CD8-positive, alpha-beta T cell (primary cell): ENCODE measurements at places on chromosomes 3 and 15.

DNA sequence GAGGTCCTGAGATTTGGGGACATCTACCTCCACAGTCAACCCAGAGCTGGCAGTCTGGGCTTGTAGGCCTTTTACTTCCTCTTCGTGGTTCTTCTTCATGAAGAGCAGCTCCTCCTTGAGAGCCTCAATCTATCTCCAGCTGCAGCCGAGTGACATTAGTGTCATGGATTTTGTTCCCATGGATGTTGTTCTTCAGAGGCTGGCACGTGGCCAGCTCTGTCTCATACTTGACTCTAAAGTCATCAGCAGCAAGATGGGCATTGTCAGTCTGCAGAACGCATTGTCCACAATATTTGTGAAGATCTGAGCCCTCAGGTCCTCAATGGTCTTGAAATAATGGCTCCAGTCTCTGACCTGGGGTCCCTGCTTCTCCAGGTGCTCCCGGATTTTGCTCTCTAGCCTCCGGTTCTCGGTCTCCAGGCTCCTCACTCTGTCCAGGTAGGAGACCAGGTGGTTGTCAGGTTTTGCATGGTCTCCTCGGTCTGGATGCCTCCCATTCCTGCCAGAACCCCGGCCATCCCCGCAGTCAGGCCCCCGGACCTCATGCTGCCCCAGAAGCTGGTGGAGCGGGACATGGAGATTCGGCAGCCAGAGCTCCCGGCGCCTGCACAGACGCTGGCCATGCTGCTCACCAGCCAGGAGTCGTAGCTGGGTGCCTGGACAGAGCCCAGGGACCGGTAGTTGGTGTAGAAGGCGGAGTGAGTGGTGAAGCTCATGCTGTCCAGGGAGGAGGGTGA is 3.4 kb upstream of the CCNL1 start:
- no peak for DNase-seq

DNA sequence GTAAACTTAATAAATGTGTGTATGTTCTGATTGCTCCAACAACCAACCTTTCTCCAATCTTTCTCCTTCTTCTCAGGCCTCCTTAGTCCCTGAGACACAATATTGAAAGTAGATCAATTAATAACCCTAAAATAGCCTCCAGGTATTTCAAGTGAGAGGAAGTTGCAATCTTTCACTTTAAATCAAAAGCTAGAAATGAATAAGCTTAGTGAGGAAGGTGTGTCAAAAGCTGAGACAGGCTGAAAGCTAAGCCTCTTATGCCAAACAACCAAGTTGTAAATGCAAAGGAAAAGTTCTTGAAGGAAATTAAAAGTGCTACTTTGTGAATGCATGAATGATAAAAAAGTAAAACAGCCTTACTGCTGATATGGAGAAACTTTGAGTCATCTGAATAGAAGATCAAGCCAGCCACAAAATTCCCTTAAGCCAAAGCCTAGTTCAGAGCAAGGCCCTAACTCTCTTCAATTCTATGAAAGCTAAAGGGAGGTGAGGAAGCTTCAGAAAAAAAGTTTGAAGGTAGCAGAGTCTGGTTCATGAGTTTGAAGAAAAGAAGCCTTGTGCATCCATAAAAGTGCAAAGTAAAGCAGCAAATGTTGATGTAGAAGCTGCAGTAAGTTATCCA is 38.6 kb downstream of the CCDC80 start:
- no peak for DNase-seq

GRCh38 chr3:161560008-161560637 is 63.5 kb downstream of the OTOL1 start:
- no peak for DNase-seq

DNA sequence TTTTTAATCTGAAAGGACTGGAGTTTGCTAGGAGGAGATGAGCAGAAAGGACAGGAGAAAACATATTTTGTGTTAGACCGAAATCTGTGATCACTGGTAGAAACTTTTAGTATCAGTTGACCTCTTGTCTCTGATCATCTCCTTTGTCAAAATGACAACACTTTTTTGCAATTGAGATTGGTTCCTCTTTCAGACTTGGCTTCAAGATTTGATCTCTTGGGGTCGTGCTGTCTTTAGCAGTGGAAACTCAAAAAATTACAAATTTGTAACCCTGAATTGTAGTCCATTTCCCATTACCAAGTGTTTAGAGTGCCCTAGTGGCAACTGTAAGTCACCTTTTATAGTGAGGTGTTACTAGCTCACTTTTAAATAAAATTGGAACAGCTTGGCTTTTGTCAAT is 107.4 kb downstream of the KLHL25 start:
- no peak for DNase-seq

DNA sequence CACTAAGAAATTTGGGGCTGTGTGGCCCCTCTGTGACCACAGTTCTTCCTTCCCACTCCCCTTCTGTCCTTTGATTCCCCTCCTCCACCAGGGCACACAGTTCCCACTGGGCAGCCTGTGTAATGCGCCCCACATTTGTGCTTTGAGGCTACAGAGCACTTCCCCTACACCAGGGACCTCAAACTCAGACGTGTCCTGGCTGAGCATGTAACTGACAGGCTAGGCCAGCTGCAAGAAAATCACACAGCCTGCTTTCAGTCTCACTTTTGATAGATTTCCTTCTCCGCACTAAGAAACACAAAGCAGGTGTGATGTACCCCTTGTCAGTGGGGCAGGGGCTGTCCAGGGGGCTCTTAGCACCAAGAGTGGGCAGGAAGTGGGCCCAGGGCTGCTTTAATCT is 29.6 kb downstream of the PRKCD start:
- DNase-seq: no peak

GRCh38 chr15:39188930-39189329 is 391.9 kb upstream of the THBS1 start:
- no peak for DNase-seq

GRCh38 chr3:150800722-150801121 is 37.8 kb upstream of the SIAH2 start:
- no peak for DNase-seq

GRCh38 chr15:52415628-52416027 is 113.1 kb downstream of the MYO5A start:
- DNase-seq: no peak

- DNase-seq: no peak
These were observed 213.2 kb upstream of the MRPL3 start for GRCh38 chr3:131716007-131716406.

- DNase-seq: no peak
These were observed 234.8 kb downstream of the PTPRG start for GRCh38 chr3:61796088-61796680.

DNA sequence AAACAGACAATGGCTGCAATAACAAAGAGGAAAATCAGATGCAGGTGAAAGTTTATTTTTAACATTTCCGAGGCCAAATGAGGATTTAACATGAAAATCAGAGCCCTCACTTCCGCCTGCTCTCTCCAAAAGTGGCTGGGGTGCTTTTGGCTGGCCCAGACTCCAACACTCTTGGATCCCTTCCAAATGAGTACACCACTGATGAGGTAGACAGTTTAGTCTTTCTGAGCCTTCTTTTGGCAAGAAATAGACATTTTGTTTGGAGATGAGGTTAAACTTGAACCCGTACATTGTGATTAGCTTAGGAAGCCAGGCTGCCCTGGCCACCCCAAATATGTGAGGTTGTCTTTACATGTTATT is 51.0 kb upstream of the TRA2B start:
- DNase-seq: no peak

- no peak for DNase-seq
These were observed 14.2 kb downstream of the SLTM start for GRCh38 chr15:58919232-58919631.

DNA sequence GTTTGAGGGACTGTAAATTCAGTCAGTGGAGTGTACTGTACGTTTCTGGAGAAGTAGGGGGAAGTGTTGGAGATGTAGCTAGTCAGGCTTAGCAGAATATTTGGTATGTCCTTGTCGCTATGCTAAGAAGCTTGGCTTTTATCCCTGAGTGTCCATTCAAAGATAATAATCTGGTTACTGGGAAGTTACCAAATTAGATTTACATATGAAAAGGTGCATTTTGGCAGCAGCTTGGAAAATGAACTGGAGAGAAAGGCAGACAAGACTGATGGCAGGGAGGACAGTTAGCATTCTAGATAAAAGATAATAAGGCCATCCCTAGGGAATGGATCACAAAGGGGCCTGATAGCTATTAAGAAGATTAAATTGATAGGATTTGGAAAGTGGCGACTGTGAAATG is 58.7 kb downstream of the P2RY1 start:
- DNase-seq: no peak

- no peak for DNase-seq
These were observed 67.4 kb upstream of the ST8SIA2 start for GRCh38 chr15:92326236-92326635.

DNA sequence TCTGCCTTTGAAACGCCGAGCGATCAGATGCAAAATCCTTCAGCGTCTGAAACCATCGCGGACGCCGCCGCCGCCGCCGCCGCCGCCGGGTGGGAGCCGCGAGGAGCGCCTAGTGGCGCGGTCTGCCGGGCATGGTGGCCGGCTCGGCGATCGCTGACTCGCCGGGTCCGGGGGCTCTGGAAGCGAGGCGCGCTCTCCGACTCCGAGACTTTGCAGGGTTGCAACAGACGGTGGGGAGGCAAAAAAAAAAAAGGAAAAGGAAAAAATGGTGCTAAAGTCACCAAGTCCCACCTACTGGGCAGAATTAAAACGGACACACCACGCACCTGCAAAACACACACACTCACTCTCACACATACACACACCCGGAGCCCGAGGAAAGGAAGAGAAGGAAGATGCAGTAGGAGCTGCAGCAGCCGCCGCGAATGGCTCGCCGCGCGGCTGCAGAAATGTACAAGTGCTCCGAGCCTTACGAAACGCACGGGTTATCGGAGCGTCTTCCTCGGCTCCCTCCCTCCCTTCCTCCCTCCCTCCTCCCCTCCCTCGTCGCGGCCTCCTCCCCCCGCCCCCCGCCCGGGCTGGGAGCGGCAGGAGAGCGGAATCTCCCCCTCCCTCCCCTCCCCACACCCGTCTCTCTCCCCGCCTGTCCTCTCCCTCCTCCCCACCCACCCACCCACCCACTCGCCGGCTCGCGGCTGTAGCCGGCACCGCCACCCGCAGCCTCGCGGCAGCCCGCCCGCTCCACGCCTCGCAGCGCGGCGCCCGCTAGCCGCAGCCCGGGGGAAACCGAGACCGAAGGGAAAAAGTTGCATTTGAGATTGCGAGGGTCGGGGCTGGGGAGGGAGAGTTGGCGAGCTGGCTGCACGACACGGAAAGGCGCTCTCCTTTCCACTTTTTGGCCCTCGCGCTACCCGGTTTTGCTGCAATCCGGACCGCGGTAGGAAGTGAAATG is at the start of gene NTRK3:
TSS of gene NTRK3 (minus strand) at position 461 of the 952 bp plus-strand sequence. CDS start 586 bp downstream, outside the sequence.
- DNase-seq: no peak

DNA sequence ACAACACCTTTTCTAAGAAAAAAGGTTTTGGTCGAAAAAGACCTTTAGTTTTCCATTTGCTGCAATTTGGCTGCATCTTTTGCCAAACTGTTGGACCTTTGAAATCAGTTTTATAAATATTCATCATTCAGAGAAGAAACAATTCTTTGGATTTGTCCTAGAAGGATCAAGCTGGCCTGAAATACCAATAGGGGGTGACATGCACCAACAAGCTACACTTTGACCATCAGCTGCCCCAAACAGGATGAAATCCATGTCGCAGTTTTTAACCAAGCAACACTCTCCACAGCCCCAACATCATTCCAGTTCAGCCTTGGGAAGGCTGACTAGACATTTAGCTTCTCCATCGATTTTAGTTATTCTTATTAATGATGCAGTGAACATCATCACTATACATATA is 9.8 kb downstream of the RPL15 start:
- DNase-seq: no peak

DNA sequence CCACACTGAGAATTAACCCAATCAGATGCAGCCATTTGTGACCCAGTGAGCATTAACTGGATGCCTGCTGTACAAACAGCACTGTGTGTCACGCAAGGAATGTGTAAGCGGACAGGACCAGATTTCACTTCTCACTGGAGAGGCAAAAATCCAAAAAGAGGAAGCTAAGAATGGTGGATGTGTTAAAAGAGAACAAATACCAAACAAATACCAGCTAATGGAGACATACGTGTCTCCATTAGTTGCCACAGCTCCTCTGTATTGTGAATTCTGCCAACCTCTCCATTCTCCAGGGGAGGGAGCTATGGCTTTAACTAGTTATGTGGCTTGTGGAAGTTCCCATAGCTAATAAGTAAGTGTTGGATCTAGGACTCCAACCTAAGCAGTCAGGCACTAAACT is 2.6 kb downstream of the LTF start:
- DNase-seq: no peak

- no peak for DNase-seq
These were observed 61.3 kb downstream of the UACA start for GRCh38 chr15:70701891-70702568.

- DNase-seq: no peak
These were observed 125.3 kb downstream of the SUCNR1 start for GRCh38 chr3:151998744-151999143.

DNA sequence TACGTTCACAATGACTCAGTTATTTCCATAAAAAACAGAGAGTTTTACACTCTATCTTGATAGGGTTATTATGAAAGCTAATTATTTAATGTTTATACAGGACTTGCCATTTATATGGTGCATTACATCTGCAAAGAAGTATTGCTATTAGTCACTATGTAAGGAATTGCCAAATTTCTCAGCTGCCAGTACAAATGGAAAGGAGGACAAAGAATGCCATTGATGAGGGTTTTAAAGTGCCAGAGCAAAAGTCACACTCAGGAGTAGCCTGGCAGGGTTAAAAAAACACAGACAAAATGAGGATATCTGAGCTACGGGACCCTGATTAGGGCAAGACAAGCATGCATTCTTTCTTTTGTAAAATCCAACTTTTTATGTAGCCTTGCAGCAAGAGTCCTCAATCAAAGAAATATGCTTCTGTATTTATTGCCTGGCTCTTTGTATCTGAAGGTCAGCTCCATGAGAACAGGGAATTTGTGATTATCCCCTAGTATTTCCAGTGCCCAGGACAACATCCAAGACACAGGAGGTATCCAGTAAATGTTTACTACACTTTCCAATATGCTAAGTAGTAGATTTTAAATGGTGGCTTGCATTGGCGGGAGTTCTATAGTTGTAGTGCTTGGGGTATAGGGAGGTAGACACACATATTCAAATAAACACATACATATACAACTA is 1013.6 kb downstream of the ROBO1 start:
- DNase-seq: no peak

GRCh38 chr15:90618330-90619125 is 88.8 kb downstream of the CRTC3 start:
- DNase-seq: no peak

DNA sequence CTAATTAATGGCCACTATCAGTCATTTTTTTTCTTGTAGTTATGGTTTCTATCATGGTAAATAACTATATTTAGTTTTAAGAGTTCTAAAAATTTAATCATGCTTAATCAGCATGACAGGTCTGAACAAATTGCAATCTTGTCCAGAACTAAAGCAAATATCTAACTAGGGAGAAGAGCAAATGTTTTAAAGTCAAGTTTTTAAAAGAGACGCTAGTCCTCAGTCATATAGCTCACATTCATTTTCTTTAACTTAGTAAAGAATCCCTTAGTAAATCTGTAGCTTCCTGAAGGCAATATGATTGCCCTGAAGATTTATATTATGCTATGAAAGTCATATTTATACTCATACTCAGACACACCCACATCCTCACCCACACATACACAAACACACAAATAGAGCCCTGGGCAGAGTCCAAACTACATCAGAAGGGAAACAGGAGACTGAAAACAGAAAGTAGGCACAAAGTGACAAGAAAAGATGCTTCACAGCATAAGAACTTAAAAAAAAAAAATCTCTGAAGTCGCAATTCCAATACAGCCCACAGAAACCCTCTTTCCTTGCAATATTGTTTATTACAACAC is 1149.1 kb downstream of the SI start:
- no peak for DNase-seq

- no peak for DNase-seq
These were observed 33.3 kb upstream of the MRPS22 start for GRCh38 chr3:139310474-139310933.
